8988T (cell line): ENCODE measurements at places on chromosomes 2 and 18.

DNA sequence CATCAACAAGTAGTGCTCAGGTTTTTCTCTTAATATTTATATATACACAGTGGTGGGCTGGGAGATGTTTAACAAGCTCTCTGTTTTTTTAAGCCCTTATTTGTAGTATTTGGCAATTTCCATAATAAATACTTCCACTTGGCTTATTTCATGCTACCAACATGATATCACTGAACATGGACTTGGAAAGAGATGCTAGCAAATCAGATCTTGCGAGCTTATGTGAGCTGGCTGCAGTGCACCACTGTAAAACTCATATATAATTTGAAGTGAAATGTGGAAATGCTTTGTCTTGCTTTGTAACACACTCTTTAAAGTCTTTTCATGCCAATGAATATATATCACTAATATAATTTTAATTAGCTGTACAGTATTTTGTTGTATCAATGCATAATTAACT, 155.7 kb downstream of the ALK start:
- no peak for DNase-seq

- no peak for DNase-seq
These were observed 87.2 kb downstream of the NRP2 start for GRCh38 chr2:205769495-205769850.

GRCh38 chr2:190328573-190329147, 9.0 kb upstream of the HIBCH start:
- no peak for DNase-seq

DNA sequence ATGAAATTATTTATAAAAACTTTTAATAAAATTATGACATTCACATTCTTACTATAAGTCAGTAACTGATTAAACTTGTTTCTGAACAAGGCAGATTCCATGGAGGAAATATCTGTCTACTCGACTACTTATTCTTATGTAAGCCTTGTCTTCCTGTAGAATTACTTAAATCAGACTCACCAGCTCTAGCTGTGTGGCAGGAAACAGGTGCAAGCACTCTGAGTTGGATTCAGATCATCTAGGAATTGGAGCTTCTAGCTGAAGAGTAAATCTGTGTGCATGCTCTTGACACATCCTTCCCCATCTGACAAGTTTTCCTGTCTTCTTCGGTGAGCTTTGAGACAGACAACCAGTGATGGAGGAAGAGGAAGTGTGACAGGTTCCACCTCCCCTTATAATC, 284.7 kb downstream of the TRIB2 start:
- no peak for DNase-seq

- DNase-seq = no peak
These were observed 5.5 kb upstream of the GPC1 start for GRCh38 chr2:240429872-240430491.

- no peak for DNase-seq
These were observed 35.4 kb downstream of the MGAT5 start for GRCh38 chr2:134289225-134289624.

DNA sequence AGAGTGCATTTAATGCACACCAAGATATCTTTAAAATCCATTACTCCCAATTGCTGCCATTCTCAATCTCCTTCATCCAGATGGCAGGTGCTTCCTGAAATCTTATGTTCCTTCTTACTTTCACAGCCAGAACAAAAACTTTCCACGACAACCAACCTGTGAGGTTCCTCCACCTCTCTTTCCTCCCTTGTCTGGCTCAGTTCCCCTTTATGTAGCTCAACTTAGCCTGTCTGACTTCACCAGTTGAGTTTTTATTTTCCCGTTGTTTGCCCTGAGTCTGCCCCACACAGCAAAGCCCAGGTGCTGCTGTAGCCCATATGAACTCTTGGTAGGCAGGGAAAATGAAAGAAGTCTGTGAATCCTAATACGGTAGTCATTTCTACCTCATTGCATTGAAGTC, 112.5 kb downstream of the MREG start:
- DNase-seq = no peak

GRCh38 chr18:76383636-76384035, 111.4 kb downstream of the ZNF516 start:
- no peak for DNase-seq

DNA sequence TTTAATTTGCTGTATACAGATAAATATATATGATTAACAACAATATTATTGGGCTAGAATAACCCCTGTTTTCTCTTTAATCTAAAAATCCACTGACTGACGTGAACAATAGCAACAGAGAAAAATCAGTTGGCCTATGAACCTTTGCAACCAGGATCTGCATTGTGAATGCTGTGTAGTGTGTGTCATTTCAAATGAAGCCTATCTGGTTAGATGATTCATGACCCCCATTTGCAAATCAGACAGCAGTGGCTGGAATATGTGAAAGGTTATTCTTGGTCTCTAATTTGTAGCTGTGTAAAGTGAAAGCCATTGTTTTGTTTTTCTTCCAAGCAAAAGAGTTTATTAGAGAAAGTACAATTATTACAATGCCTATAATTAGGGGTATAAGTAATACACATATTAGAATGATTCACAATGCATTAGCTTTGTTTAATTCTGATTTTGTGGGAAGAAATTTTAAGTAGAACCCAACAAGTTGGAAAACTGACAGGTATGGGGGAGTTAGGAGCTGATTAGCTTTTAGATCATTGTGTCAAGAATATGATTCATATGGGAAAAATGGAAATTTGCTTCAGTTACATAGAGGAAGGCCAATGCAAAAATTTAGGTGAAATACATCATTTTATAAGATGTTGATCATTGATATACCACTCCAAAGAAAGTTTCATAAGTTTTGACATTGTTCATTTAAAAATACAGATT, 1362.2 kb upstream of the TMEFF2 start:
- DNase-seq = no peak

DNA sequence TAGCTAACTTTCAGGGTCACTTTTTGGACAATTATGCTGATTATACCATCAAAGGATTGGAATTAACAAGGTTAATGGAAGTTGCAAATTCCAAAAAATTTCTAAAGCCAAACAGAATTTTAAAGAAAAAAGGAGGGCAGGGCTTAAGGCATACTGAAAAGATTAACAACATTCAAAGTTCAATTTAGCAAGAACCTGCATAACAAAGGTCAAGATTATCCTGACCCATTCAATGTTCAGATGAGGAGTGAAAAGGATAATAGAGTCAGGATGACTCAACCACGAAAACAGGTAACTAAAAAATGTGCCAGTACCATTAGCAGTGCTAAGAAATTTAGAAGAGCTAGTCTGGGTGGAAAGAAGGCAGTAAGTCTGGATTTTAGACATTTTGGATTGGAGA, 139.8 kb upstream of the HNMT start:
- DNase-seq = no peak

- DNase-seq = no peak
These were observed 160.5 kb downstream of the ZFP36L2 start for GRCh38 chr2:43065871-43066270.

DNA sequence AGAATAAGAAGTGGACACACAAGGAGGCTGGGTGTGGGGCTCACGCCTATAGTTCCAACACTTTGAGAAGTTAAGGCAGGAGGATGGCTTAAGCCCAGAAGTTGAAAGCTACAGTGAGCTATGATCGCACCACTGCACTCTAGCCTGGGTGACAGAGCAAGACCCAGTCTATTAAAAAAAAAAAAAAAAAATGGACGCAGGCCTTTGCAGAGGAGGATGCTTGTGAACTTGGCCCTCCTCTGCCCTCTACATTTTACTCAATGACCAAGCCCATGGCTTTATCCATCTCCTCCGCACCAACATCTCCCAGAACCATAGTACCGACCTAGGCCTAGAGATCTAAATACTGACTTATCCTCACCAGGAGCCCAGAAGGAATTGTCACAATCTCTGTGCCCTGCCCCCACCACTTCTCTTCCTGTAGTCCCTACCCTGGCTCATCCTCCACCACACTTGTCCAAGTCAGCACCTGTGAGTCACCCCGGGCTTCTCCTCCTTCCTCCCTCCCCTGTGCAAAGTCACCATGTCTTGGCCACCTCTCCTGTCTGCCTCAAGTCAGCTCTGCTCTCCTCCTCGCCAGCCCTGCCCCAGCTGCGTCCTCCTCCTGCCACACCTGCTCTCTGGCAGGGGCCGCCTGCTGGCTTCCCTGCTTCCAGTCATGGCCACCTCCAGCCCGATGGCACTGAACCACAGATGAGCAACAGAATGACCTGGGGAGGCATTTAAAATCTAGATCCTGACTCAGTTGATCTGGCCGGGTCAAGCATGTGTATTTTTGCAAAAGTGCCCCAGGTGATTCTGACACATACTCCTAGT, 35.8 kb upstream of the ASPRV1 start:
- DNase-seq = no peak

DNA sequence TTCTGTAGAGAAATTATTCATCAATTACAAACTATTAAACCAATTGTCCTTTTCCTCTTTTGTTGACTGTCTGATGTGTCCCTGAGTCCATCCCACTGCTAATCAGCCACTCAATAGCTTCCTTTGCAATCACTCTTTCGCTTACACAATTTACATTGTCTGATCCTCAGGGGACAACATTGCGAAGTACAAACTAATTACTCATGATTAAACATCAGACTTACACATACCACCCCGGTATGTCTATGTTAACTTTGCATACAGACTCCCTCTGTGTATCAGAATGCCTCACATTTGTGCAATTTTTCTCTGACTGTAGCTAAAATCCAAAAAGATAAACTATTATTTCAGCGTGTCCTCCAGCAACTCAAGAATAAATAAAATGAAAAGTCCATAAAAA, 264.4 kb upstream of the REV1 start:
- no peak for DNase-seq

GRCh38 chr2:132789066-132789465, 119.1 kb upstream of the LYPD1 start:
- DNase-seq = no peak

GRCh38 chr2:215693193-215693998, 257.5 kb upstream of the FN1 start:
- DNase-seq = no peak

- no peak for DNase-seq
These were observed 5.6 kb upstream of the RUFY4 start for GRCh38 chr2:218063486-218063885.

DNA sequence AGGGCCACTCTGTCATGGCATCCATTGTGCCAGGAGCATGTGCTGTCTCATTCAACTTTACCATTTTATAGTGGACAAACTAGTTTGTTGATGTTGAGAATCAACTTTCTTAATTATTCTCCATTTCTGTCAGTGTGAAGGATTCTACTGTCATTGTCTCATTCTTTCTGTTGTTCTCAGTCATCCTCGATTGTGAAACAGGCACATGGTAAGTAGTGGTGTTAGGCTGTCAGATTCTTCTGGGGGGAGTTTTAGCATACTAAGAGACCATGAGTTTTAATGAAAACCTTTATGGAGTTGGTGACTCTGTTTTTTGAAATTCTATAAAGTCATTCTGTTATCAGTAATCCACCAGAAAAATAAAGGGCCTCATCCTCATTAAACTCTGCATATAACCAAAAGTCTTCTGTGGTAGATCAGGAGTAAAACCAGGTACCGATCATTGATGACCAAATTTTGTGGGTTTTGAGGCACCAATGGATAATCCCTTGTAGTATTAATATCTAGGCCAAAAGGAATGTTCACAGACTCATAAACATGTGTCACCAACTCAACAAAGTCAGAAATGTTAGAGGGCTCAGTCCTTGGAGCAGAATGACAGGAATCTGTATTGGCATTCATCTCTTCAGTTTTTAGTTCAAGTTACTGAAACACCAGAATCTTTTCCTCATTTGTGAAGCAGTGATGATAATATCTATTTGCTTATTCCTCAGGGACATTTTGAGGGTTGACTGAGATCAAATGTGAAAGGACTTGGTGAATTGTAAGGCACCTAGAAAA, 73.2 kb downstream of the CERS6 start:
- no peak for DNase-seq

DNA sequence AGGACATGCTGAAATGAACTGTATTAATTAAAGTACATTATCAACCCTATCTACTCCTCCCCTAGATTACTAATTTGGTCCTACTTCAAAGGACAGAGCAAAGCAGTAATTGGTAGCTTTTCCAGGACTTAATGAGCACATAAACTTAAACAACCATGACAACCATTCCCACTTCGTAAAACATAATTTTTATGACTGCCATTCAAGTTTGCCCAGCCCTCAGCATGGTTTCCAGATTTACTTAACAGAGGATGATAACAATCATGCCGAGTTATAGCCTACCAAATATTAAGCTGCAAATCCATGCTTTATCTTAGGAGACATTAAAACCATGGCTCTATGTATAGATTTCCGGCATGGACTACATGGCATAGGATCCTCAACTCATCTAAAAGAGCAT, 401.1 kb upstream of the CHAC2 start:
- no peak for DNase-seq

DNA sequence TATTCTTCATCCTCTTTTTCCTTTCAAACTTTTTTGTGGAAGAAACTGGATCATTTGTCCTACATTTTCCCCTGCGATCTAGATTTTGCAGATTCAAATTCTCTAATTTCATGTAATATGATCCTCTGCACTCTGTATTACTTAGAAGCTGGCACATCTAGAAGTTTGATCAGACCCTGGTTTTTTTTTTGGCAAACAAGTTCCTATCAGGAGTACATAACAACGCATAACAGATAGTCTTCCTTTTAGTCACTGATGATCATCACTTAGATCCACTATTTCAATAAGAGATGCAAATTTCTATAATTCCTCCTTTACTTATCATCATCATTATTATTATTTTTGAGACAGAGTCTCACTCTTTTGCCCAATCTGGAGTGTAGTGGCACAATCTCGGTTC, 117.1 kb downstream of the CDH2 start:
- no peak for DNase-seq

DNA sequence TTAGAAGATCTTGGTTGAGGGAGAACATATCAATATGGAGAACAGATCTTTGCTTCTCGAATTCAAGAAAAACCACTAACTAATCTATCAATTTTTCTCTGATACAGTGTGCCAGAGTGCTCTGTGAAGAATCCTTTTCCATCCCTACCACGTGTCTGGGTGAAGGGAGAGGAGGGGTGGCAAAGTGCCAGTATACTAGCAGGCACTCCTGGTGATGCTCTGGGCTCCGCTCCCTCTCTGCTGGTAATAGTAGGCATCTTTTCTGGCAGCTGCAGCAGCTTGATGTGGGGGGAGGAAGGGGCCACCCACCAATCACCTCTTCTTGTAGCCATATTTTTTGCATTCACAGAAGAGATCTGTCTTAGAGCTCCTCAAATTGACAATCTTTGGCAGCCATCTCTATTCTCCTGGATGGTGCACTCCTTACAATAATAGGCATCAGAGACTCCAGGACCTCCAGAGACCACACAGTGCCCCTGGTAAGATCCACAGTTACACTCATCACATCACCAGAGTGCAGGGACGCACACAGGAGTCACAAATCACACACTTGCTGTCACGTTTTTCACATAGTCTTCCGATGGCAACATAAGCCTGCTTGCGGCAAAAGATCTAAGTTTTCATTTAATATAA, 15.7 kb downstream of the STK39 start:
- DNase-seq = no peak

DNA sequence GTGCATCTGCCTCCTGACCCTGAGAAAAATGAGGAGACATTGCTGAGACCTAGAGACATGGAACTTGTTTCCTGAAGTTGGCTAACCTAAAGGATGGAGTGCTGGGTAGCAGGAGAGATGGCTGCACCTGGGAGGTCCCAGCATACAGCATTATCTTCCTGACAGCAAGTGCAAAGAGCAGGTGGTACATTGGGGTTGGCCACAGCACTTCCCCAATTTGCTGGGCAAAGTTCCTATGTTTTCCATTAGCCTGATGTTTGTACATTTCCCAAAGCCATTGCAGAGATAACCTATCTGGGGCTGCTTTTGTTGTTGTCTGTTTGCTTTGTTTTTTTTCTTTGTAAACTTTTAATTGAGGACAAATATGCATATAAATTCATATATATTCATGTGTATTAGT, 296.7 kb downstream of the HRH4 start:
- no peak for DNase-seq
